ENCODE measurements at places on chromosomes 1 and 21.

GRCh38 chr1:113904293-113904673 is 316 bp downstream of the AP4B1 start:
- DNase-seq, result no peak

GRCh38 chr1:99850459-99851291 is 514 bp downstream of the AGL start:
- no peak for DNase-seq

GRCh38 chr21:19148056-19148455 is 744.5 kb upstream of the TMPRSS15 start:
- no peak for DNase-seq

- no peak for DNase-seq
Observed at GRCh38 chr1:50423670-50424000, 392 bp upstream of the DMRTA2 start.

DNA sequence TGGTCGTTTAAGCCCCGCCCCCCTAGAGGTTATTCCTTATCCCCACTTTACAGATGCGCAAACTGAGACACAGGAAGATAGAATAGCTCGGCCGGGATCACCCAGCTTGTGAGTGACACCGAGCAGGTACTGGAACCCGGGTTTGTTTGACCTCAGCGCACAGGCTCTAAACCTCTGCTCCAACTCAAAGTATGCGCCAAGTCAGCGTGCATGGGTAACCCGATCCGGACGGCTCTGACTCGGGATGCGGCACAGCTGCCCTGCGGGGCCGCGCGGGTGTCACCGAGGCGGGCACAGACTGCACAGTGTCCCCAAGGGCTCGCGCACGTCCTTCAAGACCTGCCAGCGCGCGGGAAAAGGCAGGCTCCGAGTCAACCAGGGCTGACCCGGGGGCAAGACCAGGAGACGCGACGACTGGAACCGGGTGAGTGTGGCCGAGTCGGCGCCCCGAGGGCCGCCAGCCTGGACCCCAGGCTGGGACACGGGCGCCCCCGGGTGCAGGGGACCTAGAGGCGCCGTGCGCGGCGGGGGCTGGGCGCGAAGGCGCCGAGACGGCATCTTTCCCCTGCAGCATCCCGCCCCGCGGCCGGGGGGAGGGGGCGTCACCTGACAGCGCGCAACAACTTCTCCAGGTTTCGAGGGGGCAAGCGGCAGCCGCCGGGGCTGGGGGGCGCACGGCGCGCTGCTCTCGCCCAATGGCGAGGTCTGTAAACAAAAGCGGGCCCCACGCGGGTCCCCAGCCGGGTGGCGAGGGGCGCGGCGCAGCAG is 101.9 kb upstream of the SOD1 start:
- DNase-seq, result no peak

DNA sequence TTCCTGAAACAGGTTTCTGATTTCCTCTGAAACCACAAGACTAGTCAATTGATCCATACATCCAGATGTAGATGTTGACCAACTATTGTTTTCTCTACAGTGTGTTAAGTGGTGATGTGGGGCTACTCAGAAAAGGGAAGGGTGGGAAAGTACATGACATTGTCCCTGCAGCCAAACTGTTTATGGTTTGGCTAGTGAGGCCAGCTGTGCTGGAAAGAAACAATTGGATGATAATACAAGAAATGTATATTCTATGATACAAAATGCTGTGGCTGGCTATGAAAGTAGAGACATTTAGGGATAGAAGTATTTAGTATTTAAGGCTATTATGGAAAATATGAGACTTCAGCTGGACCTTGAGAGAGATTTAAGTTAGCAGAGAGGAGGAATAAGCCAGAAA is 244.5 kb downstream of the ADGRL2 start:
- DNase-seq, result no peak

GRCh38 chr1:21524686-21525339 is 15.6 kb downstream of the ALPL start:
- DNase-seq, result no peak

GRCh38 chr1:41518471-41518870 is 34.0 kb upstream of the EDN2 start:
- no peak for DNase-seq

GRCh38 chr1:63836830-63837229 is 63.0 kb downstream of the ROR1 start:
- DNase-seq, result no peak

DNA sequence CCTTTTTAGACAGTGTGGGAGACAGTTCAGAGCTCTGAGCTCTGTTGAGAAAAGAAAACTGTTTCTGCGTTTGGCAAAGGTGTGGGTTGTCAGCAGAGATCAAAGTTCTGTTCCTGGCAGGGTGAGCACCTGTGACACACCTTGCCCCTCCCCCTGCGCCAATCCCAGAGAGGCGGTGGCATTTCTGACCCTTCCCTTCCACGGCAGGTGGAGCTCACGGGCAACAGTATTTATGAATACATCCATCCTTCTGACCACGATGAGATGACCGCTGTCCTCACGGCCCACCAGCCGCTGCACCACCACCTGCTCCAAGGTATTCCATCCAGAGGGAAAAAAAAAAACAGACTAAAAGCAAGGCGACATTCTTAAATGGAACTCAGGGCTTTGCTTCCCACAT is 20.7 kb downstream of the SIM2 start:
- no peak for DNase-seq

DNA sequence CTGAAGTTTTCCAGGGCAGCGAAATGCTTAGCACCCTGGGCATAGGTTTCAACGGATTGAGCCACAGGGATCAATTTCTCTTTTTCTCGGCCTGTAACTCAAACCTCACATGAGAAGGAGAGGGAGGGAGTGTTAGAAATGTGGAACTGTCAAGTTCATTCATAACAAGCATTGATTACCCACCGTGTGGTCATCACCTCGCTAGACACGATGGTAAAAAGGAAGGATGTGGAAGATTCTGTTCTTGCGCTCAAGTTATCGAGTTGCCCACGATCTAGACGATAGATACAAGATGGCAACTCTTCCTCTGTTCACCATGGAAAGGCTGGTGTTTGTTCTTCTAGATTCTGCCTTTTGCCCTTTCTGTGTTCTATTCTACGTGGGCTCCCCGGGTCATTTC is 4.0 kb upstream of the RCAN3 start:
- no peak for DNase-seq

- no peak for DNase-seq
Observed at GRCh38 chr21:40765811-40766210, 81.1 kb downstream of the DSCAM start.

GRCh38 chr1:109933856-109934711 is 23.4 kb downstream of the CSF1 start:
- DNase-seq, result no peak
